ENCODE measurements at places on chromosomes 13 and 19.

DNA sequence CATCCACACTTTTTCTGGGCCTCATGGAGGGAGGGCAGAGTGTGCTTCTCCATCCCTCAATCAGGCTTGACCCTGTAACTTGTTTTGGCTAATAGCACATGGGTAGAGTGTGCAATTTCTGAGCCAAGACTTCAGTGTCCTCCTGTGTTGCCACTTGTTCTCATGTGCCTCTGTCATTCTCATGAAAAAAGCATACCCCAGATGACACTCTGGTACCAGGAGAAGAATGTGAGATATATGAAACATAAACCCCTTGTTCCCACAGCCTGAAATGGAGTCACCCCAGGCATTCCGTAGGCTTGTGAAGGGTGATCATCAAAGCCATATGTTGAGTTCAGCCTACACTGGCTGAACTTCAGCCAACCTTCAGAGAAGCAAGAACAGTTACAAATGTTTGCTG lies 239.2 kb upstream of the MIR17HG start:
- DNase-seq: no peak

- peak; percentile 64 for DNase-seq
These were observed 6.8 kb upstream of the CARM1 start for GRCh38 chr19:10864538-10864899.

- DNase-seq: no peak
These were observed 58.0 kb downstream of the TNFRSF19 start for GRCh38 chr13:23628250-23628649.

- no peak for DNase-seq
These were observed 130.4 kb upstream of the MIR17HG start for GRCh38 chr13:91216928-91217700.

- no peak for DNase-seq
These were observed 2.6 kb upstream of the MCEMP1 start for GRCh38 chr19:7674010-7675005.

- DNase-seq: no peak
These were observed 362.6 kb downstream of the FGF14 start for GRCh38 chr13:102039264-102039663.

- DNase-seq: no peak
These were observed 101.9 kb upstream of the AKAP11 start for GRCh38 chr13:42170029-42170428.

GRCh38 chr13:52765611-52766390 lies 26.2 kb upstream of the CNMD start:
- DNase-seq: no peak

DNA sequence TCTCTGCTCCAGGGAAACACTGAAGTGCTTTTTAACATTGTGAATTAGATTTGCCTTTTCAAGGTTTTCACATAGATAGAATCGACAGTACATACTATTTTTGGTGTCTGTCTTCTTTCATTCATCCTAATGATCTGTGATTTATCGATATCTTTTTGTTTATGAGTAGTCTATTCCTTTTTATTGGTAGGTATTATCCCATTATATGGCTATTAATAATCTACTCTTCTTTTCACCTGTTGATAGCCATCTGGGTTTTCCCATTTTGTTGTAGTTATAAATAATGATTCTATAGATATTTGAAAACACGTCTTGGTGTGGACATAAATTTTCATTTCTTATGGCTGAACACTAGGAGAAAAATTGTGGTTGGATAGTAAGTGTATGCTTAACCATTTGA lies 262.6 kb downstream of the MAB21L1 start:
- no peak for DNase-seq

DNA sequence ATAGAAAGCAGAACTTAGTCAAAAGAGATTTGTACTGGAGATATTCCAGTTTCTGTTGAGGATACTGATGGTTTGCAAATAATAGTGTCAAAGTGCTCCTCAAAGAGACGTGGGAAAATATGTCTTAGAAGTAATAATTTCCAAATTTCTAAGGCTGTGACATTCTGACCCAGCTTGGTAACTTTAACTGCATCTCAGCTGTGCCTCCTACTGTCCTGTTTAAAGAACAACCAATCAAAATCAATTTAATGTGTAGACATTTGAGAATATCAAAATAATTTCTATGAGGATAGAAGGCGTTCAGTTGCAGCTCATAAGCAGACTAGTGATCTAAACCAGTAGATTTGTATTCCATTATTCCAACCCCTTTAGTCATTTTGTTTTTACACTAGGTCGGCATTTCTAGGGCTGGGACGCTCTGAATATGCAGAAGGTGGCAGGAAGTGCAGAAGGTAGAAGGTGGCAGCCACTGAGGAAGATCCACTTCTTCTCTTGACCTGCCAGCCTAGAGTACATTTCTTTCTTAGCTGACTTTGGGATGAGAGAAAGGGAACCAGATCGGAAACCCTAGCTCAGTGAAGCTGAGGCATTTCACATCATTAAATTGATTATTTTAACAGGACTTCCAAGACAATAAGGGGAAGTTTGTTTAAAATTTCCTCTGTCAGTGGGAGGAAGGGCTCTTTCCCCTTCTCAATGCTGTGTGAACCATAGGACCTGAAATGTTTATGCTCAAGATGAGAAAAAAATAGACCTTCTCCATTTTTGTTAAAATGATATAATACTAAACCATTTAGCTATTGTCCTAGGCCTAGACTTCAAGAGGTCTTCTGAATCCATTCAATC lies 67.5 kb downstream of the COL4A1 start:
- DNase-seq: no peak

- no peak for DNase-seq
These were observed 31.5 kb downstream of the LAIR2 start for GRCh38 chr19:54534156-54534555.

- no peak for DNase-seq
These were observed 961.2 kb upstream of the SPRY2 start for GRCh38 chr13:81302125-81302524.

DNA sequence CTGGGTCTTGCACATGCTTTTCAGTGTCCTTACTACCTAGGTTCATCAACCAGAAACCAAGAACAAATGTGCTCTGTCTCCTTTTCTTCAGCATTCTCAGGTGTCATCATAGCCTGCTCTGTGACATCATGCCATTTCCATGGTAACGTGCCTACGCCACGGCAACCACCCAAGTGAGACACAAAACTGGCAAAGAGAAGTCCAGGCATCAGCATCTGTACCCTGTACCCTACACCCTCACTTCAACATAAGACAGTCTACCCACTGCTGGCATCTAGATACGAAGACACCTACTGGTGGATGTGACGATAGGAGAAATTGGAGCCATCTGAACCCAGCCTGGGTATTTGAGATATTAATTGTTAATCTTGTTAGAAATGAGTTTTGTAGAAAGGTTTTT lies 13.3 kb downstream of the ZC3H4 start:
- DNase-seq: no peak

DNA sequence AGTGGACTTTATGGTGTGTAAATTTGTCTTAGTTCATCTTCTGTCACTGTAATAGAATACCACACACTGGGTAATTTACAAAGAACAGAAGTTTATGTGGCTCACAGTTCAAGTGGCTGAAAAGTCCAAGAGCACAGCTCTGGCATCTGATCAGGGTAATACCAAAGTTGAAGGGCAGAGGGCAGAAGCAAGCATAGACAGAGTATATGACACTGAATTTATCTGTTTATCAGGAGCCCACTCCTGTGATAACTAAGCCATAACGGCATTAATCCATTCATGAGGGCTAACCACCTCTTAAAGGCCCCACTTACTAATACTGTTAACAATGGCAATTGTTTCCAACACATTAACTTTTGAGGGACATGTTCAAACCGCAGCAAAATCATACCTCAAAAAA lies 4.0 kb upstream of the RFXAP start:
- DNase-seq: no peak

- no peak for DNase-seq
These were observed 23.3 kb downstream of the WTIP start for GRCh38 chr19:34504809-34505291.

- peak; percentile 10 for DNase-seq
These were observed at the start of gene AKT2 for GRCh38 chr19:40284501-40285352. AKT2 (minus strand) TSS chr19:40285345; CDS start chr19:40265267, 20,078 bp downstream.

DNA sequence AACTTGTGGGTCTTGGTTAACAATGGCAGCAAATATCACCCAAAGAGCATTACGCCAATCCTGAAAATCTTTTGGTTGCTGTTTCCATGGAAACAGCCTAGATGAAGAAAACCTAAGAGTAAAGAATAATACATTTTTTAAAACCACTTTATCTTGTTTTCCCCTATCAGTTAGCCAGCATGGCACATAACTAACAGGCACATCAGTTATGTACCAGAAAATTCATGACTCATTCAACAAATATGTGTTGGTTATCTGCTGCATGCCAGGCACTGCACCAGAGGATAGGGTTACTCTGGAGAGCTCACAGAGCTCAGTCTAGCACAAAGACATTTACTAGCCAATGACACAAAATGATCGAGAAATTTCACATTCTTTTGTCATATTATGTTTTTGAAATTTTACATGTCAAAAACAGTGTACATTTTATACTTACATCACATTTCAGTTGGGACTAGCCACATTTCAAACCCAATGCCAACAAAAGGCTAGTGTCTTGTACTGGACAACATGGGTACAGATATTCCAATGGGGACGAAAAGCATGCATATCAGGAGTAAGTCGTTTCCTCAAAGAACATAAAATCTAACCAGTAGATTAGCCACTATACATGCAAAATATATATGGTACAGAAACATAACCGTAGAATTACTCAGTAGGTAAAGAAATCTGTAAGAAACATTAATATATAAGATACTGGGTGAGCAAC lies 20.3 kb downstream of the LNX2 start:
- DNase-seq: no peak

DNA sequence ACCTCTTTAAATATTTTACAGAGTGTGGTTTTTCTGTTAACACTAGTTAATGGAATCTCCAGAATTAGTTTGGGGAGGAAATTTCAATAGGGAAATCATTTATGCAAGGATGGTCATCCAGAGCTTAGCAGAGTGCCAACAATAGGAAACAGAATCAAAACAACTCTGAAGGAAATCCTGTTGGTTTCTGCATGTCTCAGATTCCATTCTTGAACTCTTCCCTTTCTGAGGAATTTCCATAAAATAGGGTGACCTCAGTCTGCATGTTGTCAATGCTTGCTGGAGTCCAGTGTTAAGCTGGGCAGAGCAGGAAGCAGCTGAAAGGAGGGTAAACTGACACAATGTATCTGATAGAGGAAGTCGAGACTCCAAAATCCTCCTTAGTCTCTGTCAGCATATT lies 16.9 kb downstream of the CBY2 start:
- DNase-seq: no peak

GRCh38 chr19:13835791-13836723 lies 40.8 kb downstream of the ZSWIM4 start:
- DNase-seq: no peak

GRCh38 chr19:31126236-31126635 lies 223.0 kb downstream of the TSHZ3 start:
- DNase-seq: no peak

DNA sequence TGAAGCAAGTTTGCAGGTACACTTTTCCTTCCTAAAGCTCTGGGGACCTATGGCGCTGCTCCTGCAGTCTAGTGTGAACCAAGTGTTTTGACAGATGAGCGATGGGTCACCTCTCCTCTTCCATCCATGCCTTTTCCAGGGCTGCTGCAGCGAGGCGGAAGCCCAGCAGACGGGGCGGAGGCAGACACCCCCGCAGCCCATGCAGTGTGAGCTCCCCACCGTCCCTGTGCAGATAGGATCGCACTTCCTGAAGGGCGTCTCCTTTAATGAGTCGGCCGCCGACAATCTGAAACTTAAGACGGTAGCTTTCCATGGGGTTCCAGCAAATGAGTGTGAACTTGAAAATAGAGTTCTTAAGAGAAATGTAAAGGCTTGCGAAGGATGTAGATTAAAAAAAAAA lies 37.1 kb upstream of the GPI start:
- DNase-seq: no peak

DNA sequence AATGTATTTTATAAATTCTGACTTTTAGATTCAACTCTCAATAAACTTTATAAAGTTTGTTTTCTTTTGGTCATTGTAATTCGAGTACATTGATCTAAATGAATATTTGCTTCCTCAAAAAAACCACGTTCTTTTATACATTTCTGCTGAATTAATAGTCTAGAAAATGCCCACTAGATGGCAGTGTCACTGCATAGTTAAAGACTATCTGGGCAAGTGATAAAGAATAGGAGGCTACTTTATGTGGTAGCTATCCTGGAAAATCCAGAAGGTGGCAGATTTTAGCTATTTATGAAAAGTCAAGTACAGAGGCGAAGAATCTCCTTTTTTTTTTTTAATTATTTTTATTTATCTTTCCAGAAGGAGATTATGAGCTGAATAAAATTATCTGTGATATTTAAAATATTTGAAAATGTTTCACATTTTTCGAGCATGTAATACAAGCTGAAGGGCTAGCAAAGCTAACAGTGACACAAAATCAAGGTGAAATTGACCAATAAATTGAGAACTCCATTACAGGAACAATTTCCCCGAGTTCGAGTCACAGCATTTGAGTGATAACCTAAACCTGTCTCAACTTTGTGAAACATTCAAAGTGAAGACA lies 221.8 kb downstream of the OLFM4 start:
- DNase-seq: no peak

GRCh38 chr19:40089462-40089861 lies 1.3 kb downstream of the ZNF780A start:
- DNase-seq: no peak

GRCh38 chr13:99307648-99308339 lies 595 bp upstream of the GPR183 start:
- DNase-seq: no peak

- DNase-seq: no peak
These were observed 53.6 kb downstream of the DGKH start for GRCh38 chr13:42101821-42102585.

GRCh38 chr19:55063492-55063843 lies 520 bp upstream of the RDH13 start:
- DNase-seq: no peak

DNA sequence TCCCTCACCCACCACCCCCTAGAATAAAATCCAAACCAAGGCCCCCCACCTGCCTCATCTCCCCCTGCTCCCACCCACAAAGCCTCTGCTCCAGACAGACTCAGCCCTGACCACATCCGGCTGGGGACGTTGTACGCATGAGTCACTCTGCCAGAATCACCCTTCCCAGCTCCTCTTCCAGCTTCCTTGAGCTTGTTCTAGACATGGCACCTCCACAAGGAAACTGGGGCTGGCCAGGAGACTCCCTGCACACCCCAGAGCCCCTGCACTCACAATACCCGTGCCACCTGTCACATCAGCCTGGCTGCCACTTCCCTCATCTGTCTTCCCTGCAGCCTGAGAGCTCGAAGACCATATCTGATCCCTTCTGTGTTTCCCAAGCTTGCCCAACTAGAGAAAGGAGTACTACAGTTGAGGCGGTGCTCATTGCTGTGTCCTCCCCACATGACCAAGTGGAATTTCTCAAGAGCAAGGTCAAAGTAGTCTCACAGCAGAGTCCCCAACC lies 9.7 kb downstream of the DEDD2 start:
- peak; percentile 13 for DNase-seq

DNA sequence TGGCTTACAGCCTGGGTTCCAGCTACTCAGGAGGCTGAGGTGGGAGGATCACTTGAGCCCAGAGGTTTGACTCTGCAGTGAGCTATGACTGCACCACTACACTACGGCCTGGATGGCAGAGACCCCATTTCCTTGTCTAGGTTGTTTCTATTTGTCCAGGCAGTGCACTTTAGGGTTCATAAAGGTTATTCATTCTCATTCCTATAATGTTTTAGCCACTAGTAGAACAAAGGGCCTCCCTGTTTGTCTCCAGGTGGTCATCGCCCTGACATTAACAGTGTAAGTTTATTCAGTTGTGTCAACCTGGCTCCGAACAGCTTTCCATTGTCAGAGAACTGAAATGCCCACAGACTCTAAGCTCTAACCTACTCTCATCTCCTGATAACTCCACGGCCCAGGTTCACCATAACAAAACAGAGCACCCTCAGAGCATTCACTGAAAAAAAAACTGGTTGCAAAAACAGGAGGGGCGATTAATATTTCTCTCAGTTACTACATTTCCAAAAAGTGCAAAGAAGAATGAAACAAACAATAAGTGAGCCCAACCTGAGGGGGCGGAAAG lies 37.1 kb downstream of the SMAD9 start:
- no peak for DNase-seq

Measured in activated T-helper 1 cell treated with Interleukin-2 at 50 U/mL for 16 hours (primary cell).